Mesothelial cell of epicardium (in vitro differentiated cells): ENCODE measurements at places on chromosomes 2 and 18. TPM values are rescaled to one million over a fixed set of nuclear protein-coding genes. Genes with fewer than 3 reads are reported as not detected.

Gene ZC3H8
- 18.7 to 20.7 TPM (median 20.2 TPM) in 3 replicates for total RNA-seq

Gene XIRP2
- total RNA-seq: 0.07 TPM in 1 of 3 replicates, not detected in the others

Gene FABP1
- 1.0 to 3.8 TPM (median 2.7 TPM) in 3 replicates for total RNA-seq

Gene PRR30
- not detected in 3 replicates for total RNA-seq

Gene RAB27B
- total RNA-seq: 0.63 to 1.3 TPM (median 0.98 TPM) in 3 replicates

Gene OR6B2
- total RNA-seq: not detected in 3 replicates

Gene HOXD3
- total RNA-seq: 0.93 to 1.1 TPM (median 1.1 TPM) in 3 replicates

Gene ADGRF3
- 0.20 to 0.83 TPM (median 0.22 TPM) in 3 replicates for total RNA-seq

Gene ANKRD62
- total RNA-seq: not detected in 3 replicates

Gene DSG4
- 0.07 to 0.09 TPM (median 0.09 TPM) in 3 replicates for total RNA-seq

Gene CRACDL
- total RNA-seq: 1.1 to 1.7 TPM (median 1.7 TPM) in 3 replicates

Gene ELP2
- total RNA-seq: 131 to 144 TPM (median 143 TPM) in 3 replicates

Gene TWIST2
- 17.8 to 19.6 TPM (median 18.6 TPM) in 3 replicates for total RNA-seq

Gene SCN3A
- total RNA-seq: 0.11 to 0.23 TPM (median 0.16 TPM) in 3 replicates

Gene RAB1A
- total RNA-seq: 126 to 128 TPM (median 128 TPM) in 3 replicates

Gene SERPINB2
- 1.00 to 1.4 TPM (median 1.2 TPM) in 3 replicates for total RNA-seq

Gene DAW1
- total RNA-seq: not detected in 3 replicates

Gene CTAGE1
- 0.07 to 0.13 TPM (median 0.11 TPM) in 3 replicates for total RNA-seq

Gene TMEM182
- total RNA-seq: 7.1 to 9.1 TPM (median 8.0 TPM) in 3 replicates

Gene INO80B
- 42.9 to 48.1 TPM (median 45.3 TPM) in 3 replicates for total RNA-seq

Gene RFX8
- total RNA-seq: 0.65 to 0.86 TPM (median 0.66 TPM) in 3 replicates

Gene PLEK
- not detected in 3 replicates for total RNA-seq

Gene OTX1
- total RNA-seq: 0.71 to 1.1 TPM (median 0.87 TPM) in 3 replicates

Gene COL6A3
- 544 to 655 TPM (median 645 TPM) in 3 replicates for total RNA-seq

Gene RGPD3
- 0.09 to 0.18 TPM (median 0.18 TPM) in 3 replicates for total RNA-seq

Gene NPHP1
- total RNA-seq: 3.8 to 5.3 TPM (median 5.1 TPM) in 3 replicates

Gene SCRN3
- total RNA-seq: 26.5 to 29.0 TPM (median 26.8 TPM) in 3 replicates

Gene C2orf81
- total RNA-seq: 4.7 to 8.8 TPM (median 6.0 TPM) in 3 replicates

Gene CEBPZ
- total RNA-seq: 39.1 to 41.1 TPM (median 40.8 TPM) in 3 replicates

Gene LYPD6
- total RNA-seq: 16.2 to 17.4 TPM (median 16.6 TPM) in 3 replicates

Gene RAB6C
- total RNA-seq: 0.16 to 0.18 TPM in 2 of 3 replicates, not detected in the other

Gene WDR54
- total RNA-seq: 20.2 to 25.0 TPM (median 23.7 TPM) in 3 replicates

Gene CD8B2
- total RNA-seq: not detected in 3 replicates
